ENCODE measurements at places on chromosomes 6 and 20. TPM values are rescaled to one million over a fixed set of nuclear protein-coding genes. Genes with fewer than 3 reads are reported as not detected.

Gene C6orf118
- total RNA-seq, result not detected

Gene HLA-DMB
- total RNA-seq, result 75.1 TPM

Gene TFB1M
- 11.4 TPM for total RNA-seq

Gene STMN3
- total RNA-seq, result 2.9 TPM

Gene STXBP5
- 16.9 TPM for total RNA-seq

Gene ZC2HC1B
- total RNA-seq, result not detected

Gene DNPH1
- total RNA-seq, result 18.9 TPM

Gene SLC17A2
- total RNA-seq, result not detected

Gene ADTRP
- total RNA-seq, result not detected

Gene GNRH2
- total RNA-seq, result not detected

Gene HLA-DQB2
- total RNA-seq, result 7.3 TPM

Gene ADNP
- 44.1 TPM for total RNA-seq

Gene ZNF133
- total RNA-seq, result 5.3 TPM

Gene SALL4
- total RNA-seq, result not detected

Gene COL9A3
- 1.9 TPM for total RNA-seq

Gene GATA5
- 0.35 TPM for total RNA-seq

Gene ZNF341
- 1.5 TPM for total RNA-seq

Gene BEND6
- 0.32 TPM for total RNA-seq

Gene POLR1H
- 13.0 TPM for total RNA-seq

Data from heart left ventricle (tissue), 16 donors.